Testis (tissue), 5 donors: ENCODE measurements at places on chromosomes 1 and 21. TPM values are rescaled to one million over a fixed set of nuclear protein-coding genes. Genes with fewer than 3 reads are reported as not detected.
A peak's percentile ranks its signal among the peaks of the same experiment; 100 is the strongest.

- no peaks in the 10 kb centered on the region for H3K36me3 ChIP-seq
- H3K4me3 ChIP-seq, result no peak overlapping the region
- peaks cover 24% of the 10 kb centered on the region for H3K4me1 ChIP-seq
- H3K27ac ChIP-seq, result peak overlapping the region; percentile 19
- no peaks in the 10 kb centered on the region for H3K27me3 ChIP-seq
- DNase-seq, result no peak
Measured at GRCh38 chr21:39022466-39022862, 160.8 kb downstream of the PSMG1 start.

- H3K27ac ChIP-seq, result peak overlapping the region; percentile 92
- H3K36me3 ChIP-seq, result no peaks in the 10 kb centered on the region
- peaks cover 32% of the 10 kb centered on the region for H3K4me1 ChIP-seq
- peak overlapping the region; percentile 92 for H3K4me3 ChIP-seq
- H3K27me3 ChIP-seq, result no peaks in the 10 kb centered on the region
- DNase-seq, result no peak
Measured at GRCh38 chr1:226185141-226186036, 1.2 kb downstream of the ACBD3 start.

- no peaks in the 10 kb centered on the region for H3K27me3 ChIP-seq
- H3K4me1 ChIP-seq, result no peaks in the 10 kb centered on the region
- no peak for DNase-seq
- no peak overlapping the region for H3K4me3 ChIP-seq
Measured at GRCh38 chr1:161511018-161511755, 5.9 kb downstream of the FCGR2A start.

DNA sequence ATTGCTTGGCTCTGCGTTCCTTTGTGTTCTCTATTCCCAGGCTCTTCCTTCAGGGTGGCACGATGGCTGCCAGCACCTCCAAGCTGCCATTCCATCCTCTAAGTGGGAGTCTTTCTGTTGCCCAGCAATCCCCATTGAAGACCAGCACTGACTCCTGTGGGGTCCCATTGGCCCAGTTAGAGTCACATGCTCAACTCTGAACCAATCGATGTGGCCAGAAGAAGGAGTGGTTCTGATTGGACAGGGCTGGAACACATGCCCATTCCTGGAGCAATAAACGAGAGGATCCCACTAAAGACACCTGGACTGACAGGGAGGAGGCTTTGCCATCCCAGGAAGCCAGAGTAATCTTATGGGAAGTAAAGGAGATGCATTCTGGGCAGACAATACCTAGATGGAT is 97.2 kb upstream of the IGSF21 start:
- H3K4me1 ChIP-seq, result no peaks in the 10 kb centered on the region
- no peak overlapping the region for H3K27ac ChIP-seq
- no peaks in the 10 kb centered on the region for H3K36me3 ChIP-seq
- DNase-seq, result peak; percentile 61

- no peak for DNase-seq
- no peaks in the 10 kb centered on the region for H3K36me3 ChIP-seq
Measured at GRCh38 chr1:90795431-90795830, 78.3 kb upstream of the BARHL2 start.

GRCh38 chr1:245978915-245979314 is 528.2 kb downstream of the SMYD3 start:
- no peaks in the 10 kb centered on the region for H3K36me3 ChIP-seq
- H3K27ac ChIP-seq, result no peak overlapping the region
- H3K4me3 ChIP-seq, result no peak overlapping the region
- no peak for DNase-seq
- H3K4me1 ChIP-seq, result no peaks in the 10 kb centered on the region

- no peak overlapping the region for H3K4me3 ChIP-seq
- no peaks in the 10 kb centered on the region for H3K36me3 ChIP-seq
- no peak overlapping the region for H3K27ac ChIP-seq
- H3K27me3 ChIP-seq, result no peaks in the 10 kb centered on the region
- peak; percentile 73 for DNase-seq
Measured at GRCh38 chr21:43188592-43189210, 19.9 kb downstream of the CRYAA start.

GRCh38 chr21:17436626-17437111 is 76.2 kb upstream of the CXADR start:
- H3K27me3 ChIP-seq, result no peaks in the 10 kb centered on the region
- peak overlapping the region; percentile 75 for H3K27ac ChIP-seq
- peak; percentile 54 for DNase-seq

DNA sequence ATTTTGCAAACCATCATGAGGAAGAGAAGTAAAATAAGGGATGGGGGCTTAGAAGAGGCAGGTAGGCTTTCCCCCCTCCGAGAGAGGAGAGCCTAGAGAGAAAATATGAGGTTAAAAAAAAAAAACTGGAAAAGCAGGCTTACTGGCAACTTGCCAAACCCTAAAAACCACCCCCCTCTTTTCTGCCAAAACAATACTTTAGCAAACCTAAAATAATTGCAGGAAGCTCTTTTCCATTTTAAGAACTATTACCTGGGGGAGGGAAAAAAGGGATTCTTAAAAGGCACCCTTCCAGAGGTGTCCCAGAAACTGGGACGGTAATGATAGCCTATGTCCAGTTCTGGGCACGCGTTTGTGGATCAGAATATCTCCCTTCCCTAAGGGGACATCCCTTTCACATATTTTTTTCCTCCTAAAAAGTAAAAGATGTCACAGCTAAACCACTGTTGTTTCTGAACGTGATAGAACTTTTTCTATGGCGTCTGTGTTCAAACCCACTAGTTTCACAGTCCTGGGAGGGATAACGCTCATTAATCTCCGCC is 1.1 kb upstream of the NFIA start:
- DNase-seq, result no peak
- H3K27ac ChIP-seq, result peak overlapping the region; percentile 97
- H3K36me3 ChIP-seq, result no peaks in the 10 kb centered on the region
- no peaks in the 10 kb centered on the region for H3K27me3 ChIP-seq
- peaks cover 41% of the 10 kb centered on the region for H3K4me1 ChIP-seq

- H3K36me3 ChIP-seq, result no peaks in the 10 kb centered on the region
- DNase-seq, result no peak
- H3K4me3 ChIP-seq, result no peak overlapping the region
- no peak overlapping the region for H3K27ac ChIP-seq
Measured at GRCh38 chr1:84635429-84635828, 54.8 kb downstream of the SSX2IP start.

DNA sequence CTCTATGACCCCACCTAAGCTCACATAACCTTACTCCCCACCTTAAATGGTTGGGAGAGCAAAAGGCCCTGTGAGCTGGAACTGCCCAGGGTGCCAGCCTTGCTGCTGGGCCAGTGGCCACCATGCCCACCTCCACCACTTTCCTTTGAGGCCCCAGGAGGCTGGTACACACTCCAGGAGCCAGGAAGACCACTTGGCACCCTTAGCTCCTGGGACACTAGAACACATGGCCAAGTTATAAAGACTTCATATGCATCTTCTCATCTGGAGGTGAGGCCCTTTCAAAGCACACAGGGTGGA is 21.9 kb downstream of the CAPZB start:
- H3K27me3 ChIP-seq, result no peaks in the 10 kb centered on the region
- H3K4me3 ChIP-seq, result no peak overlapping the region
- H3K4me1 ChIP-seq, result peaks cover 31% of the 10 kb centered on the region
- no peak for DNase-seq
- H3K36me3 ChIP-seq, result no peaks in the 10 kb centered on the region

DNA sequence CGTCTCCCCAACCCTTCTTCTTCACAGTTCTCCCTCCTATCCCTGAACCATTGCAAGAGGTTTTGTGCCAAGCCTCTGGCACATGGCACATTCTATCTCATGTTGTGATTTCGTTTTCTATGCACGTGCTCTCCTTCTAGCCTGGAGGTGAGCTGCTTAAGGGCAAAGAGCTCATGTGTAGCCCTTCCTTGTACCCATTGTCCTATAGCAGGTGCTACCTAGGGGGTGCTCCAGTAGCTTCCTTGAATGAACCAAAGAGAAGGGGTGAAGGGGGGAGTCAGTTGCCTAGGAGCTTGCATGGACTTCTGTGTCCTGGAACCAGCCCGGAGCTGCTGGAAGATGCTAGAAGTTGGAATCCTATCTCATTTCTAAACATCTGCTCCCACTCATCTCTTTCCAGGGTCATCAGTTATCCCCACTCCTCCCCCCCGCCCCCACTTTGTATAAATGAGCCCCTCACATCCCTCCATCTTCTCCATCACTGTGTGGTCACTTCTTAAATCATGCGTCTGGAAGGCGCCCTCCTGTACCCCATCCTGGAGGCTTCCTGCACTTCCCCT is 535 bp upstream of the DISC1 start:
- DNase-seq, result no peak
- no peak overlapping the region for H3K27ac ChIP-seq
- H3K36me3 ChIP-seq, result no peaks in the 10 kb centered on the region
- H3K4me1 ChIP-seq, result no peaks in the 10 kb centered on the region

GRCh38 chr1:180863158-180863775 is 49.4 kb upstream of the KIAA1614 start:
- H3K4me3 ChIP-seq, result no peak overlapping the region
- no peaks in the 10 kb centered on the region for H3K27me3 ChIP-seq
- no peaks in the 10 kb centered on the region for H3K4me1 ChIP-seq
- H3K36me3 ChIP-seq, result no peaks in the 10 kb centered on the region

The CD1B gene
- total RNA-seq, result not detected

The RPE65 gene
- total RNA-seq, result 0.16 TPM

The INAVA gene
- total RNA-seq, result 2.3 TPM
